ENCODE measurements at places on chromosomes 6 and 20.

DNA sequence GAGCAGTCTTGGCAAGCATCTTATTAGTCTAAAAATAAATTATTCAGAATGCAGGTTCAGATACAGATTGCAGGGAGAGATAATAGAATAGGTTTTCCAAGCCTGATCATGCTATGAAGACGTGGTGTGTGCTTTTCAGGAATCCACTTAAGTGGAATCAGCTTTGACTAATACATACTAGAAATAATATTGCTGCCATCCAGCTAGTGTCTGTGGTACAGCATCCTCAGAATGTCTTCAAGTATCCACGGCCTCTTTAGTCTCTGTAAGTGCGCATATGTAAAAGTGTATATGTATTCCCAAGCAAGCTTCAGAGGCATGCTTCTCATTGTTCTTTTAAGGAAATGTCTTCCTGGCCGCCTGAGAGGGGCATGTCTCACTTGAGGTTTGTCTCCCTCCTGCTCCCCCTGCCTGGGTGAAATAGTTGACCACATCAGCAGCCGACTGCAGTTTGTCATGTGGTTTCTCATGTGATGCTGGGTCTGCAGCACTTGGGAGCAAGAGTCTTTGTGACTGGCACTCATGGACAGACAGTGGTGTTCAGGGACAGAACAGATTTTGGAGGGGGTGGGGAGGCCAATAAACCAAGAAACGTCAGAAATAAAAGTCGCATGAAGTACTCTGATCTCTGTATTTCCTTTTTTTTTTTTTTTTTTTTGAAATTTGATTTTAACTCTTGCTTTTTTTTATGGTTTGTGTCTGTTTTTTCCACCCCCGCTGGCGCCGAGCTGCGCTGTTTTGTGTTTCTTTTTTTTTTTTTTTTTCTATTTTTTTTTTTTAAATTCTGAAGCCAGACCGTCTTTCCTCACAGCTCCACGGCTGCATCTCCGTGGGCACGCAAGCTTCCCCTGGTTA is 150.8 kb downstream of the PRL start:
- no peak for DNase-seq

DNA sequence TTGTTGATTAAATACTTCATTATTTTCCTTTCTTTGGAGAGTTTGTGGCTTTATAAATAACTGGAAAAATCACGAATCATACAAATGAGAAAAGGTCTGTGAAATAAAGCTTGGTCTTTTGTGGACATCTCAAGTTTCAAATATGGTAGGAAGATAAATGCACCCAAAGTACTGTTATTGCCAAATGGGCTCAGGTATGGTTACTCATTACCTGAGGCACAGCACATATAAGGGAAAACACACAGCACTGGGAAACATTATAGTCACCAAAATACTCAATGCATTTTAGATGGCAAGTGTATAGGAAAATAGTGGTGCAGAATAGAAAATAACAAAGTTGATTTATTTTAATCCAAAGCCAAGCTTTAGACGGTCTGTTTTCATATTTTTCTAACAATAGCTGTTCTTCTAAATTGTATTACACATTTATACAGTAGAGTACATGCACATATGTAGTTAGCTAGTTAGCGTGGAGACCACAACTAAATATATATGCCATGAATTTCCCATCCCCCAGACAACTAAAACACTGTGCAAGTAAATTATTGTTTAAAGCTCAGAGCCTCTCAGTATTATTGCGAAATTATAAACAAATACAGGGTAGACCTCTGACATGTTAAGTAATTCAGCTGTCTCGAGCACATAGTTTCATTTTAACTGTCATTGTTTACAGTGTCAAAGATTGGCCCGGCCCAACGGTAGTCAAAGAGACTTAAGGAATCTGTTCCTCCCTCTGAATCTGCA is 336.0 kb downstream of the SYNE1 start:
- DNase-seq, result no peak

- no peak for DNase-seq
Observed at GRCh38 chr20:48019496-48019895, 234.2 kb upstream of the SULF2 start.

DNA sequence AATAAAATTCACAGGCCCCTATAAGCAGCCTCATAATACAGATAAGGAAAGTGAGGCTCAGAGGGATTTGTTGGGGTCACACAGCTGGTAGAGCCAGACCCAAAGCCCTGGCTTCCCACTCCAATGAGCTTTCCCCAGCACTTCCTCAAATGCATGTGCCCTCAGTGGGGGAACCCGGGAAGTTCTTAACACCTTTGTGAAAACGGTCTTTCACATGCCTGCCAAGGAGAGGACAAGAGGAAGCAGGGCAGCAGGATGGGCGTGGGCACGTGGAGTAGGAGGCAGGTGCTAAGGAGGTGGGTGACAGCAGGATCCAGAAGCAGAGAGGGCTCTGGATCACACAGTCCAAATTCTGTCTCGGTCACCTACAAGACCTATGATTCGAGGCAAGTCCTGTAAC is 598 bp downstream of the PI16 start:
- DNase-seq, result no peak

GRCh38 chr20:46376196-46376785 is 30.1 kb downstream of the ELMO2 start:
- no peak for DNase-seq

- no peak for DNase-seq
Observed at GRCh38 chr20:14049111-14049510, 53.8 kb downstream of the MACROD2 start.

Data from T-helper 22 cell (primary cell).